Suppressor macrophage treated with lipopolysaccharide for 4 hours (primary cell): ENCODE measurements at places on chromosomes 1 and 21.
A peak's percentile ranks its signal among the peaks of the same experiment; 100 is the strongest.

GRCh38 chr1:4408380-4408779 is 246.0 kb upstream of the AJAP1 start:
- no peak for DNase-seq

DNA sequence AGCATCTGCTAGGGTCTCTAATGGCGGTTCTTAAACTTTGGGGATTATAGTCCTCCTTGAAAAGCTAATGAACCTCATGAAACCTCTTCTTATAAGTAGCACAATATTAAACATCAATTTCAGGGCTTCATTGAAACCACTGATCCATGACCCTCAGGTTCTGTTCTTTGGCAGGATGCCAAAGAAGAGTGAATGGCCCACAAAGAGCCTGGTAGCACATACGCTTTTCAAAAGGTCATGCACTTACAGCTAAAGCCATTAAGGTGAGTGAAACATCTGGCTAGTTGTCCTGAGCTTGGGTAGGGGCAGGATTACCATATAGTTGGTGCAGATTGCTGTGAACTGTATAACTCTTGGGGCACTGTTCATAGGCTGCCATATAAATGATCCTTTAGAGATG is 42.3 kb downstream of the MDM4 start:
- no peak for DNase-seq

- DNase-seq = no peak
Measured at GRCh38 chr1:221416142-221416541, 325.7 kb downstream of the DUSP10 start.

GRCh38 chr21:34335316-34335715 is 28.5 kb upstream of the KCNE2 start:
- no peak for DNase-seq

GRCh38 chr1:14514739-14515138 is 83.7 kb upstream of the KAZN start:
- DNase-seq = no peak

DNA sequence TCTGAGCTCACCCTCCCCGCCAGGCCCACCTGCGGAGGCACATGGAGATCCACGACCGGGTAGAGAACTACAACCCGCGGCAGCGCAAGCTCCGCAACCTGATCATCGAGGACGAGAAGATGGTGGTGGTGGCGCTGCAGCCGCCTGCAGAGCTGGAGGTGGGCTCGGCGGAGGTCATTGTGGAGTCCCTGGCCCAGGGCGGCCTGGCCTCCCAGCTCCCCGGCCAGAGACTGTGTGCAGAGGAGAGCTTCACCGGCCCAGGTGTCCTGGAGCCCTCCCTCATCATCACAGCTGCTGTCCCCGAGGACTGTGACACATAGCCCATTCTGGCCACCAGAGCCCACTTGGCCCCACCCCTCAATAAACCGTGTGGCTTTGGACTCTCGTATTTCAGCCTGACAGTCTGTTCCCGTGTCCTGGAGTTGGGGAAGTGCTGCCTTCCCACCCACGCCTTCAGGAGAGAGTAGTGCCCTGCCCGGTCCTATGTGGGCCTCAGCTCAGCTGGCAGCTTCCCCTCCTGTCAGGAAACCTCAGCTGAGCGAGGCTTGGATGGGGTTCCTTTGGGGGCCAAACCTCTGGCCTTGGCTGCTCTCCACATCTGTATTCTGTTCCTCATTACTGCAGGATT is 9.2 kb downstream of the ZBTB48 start:
- DNase-seq = peak; percentile 77

GRCh38 chr1:23646091-23646490 is 45.5 kb upstream of the RPL11 start:
- no peak for DNase-seq

GRCh38 chr1:8274352-8274751 is 43.6 kb upstream of the SLC45A1 start:
- no peak for DNase-seq
